ENCODE measurements at places on chromosomes 7 and 10.

GRCh38 chr10:63241841-63242281 is 108.7 kb downstream of the NRBF2 start:
- no peak for DNase-seq

DNA sequence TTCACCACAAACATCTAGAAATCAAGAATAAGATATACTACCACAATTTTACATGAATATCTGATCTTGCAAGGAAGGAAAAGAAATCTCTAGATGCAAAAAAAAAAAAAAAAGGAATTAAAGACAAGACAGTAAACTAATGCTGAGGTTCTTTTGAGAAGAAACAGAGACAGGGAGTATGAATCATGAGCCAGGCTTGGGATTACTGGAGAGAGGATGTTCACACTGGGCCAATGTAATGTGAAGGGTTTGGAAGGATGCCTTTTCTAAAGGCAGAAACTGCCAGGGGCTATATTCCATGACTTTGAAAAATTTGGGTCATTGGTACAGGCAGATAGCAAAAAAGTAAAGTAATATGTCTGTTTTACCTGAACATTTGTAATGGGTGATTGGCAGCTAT is 573.0 kb upstream of the IGFBP3 start:
- no peak for DNase-seq

- no peak for DNase-seq
These were observed 14.3 kb upstream of the ELOVL3 start for GRCh38 chr10:102211615-102212299.

- DNase-seq: no peak
These were observed 13.5 kb upstream of the ZMIZ1 start for GRCh38 chr10:79055100-79055782.

GRCh38 chr10:58554316-58554715 is 41.6 kb downstream of the BICC1 start:
- no peak for DNase-seq

GRCh38 chr10:112677689-112678088 is 230.7 kb downstream of the VTI1A start:
- no peak for DNase-seq

DNA sequence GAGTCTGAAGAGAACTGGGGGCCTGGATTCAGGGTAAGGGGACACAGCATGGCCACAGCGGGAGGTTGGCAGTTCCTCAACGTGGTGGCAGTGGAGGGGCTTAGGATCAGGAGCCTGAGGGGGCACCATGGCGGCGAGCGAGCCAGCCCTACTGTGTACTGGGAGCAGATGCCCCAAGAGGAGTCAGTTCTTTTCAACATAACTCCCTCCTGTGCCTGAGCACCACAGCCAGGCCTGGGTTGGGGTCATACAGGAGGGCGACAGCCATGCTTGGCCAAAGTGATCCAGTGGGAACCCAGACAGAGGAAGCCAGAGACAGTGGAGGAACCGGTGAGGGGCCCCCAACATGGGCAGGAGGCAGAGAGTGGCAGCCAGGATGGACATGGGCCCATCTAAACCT is 65.8 kb downstream of the MICALL2 start:
- no peak for DNase-seq

DNA sequence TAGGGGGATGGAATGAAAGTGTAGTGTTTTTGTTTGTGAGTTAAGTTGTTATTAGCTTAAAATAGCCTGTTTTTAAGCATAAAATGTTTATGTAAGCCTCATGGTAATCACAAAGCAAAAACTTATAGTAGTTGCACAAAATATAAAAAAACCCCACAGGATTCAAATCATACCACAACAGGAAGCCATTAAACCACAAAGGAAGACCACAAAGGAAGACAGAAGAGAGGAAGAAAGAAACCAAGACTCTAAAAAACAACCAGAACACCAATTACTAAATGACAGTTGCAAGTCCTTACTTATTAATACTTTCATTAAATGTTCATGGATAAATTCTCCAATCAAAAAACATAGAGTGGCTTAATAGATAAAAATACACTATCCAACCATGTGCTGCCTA is 63.6 kb downstream of the ANKRD7 start:
- DNase-seq: no peak

DNA sequence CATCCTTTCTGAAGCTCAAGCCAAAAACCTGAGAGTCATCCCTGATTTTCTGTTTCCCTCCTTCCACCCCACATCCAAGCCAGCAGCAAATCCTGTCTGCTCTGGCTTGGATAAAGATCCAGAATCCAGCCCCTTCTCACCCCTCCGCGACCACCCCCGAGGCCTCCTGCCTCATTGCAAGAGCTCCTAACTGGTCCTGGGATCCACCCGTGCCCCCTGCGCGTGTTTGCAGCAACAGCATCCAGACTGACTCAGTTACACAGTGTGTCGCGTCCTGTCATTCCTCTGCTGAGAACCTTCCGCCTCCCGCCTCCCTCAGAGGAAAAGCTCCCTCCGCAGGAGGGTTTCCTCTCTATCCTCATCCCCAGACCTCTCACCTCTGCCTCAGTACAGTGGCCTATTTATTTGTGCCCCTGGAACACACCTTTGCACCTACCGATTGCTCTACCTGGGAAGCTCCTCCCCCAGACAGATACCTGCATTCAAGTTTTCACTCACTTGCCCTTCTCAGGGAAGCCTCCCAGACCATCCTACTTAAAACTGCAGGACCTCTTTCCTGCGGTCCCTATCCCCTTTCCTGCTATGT is 21.6 kb upstream of the GRID1 start:
- DNase-seq: no peak

- no peak for DNase-seq
These were observed 32.8 kb downstream of the SLC35G1 start for GRCh38 chr10:93926613-93927012.

- DNase-seq: no peak
These were observed 22.5 kb upstream of the VIPR2 start for GRCh38 chr7:159167139-159167538.
